NCI-H1930 (cell line): ENCODE measurements at places on chromosomes 1 and 21.

GRCh38 chr1:184156521-184157393 is 105.2 kb downstream of the TSEN15 start:
- DNase-seq: no peak

- DNase-seq: no peak
Measured at GRCh38 chr1:17140279-17140678, 21.0 kb upstream of the PADI2 start.

GRCh38 chr1:217493290-217493689 is 137.6 kb downstream of the GPATCH2 start:
- DNase-seq: no peak

GRCh38 chr1:195915826-195916225 is 692.4 kb downstream of the KCNT2 start:
- DNase-seq: no peak

DNA sequence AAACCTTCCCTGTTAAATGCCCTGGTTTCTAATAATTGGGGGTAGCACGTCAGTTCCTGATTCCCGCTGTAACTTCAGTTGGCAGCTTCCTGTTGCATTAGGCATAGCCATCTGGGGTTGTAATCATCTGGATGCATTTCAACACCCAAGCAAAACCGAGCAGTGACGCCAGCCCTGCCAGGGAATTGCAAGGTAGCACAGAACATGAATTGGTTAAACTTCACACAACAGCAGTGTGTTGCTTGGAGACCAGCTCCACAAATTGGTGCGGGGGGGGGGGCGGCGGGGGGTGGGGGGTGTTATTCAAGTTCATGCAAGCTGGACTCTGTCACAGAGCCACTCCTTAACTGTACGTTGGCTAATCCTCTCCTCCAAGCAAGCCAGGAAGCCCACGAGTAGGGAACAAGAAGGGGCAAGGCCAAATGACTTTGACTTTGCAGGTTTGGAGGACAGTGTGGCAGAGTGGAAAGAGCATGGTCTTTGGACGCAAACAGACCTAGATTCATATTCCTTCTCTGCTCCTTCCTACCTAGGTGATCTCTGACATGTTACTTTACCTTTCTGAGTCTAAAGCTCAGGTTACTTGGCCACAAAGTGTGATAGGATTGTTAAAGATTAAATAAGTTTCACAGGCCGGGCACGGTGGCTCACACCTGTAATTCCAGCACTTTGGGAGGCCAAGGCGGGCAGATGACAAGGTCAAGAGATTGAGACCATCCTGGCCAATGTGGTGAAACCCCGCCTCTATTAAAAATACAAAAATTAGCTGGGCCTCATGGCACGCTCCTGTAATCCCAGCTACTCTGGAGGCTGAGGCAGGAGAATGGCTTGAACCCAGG is 4.7 kb downstream of the LAX1 start:
- DNase-seq: no peak

DNA sequence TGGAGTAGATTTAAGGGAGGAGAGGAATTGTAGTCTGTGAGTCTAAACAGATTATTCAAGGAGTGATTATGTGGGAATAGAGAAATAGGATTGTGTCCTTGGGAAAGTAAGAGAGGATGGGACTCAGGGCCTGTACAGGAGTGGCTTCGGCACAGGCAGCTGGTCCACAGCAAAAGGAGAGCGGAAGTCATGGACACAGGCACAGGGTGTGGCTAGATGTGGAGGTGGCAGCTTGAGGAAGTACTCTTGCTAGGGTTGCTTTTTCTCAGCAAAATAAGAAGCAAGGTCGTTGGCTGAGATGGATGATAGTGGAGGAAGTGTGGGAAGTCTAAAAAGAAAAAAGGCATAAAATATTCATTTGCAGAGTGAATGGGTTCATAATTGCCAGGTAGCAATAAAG is 18.5 kb upstream of the ZNF648 start:
- DNase-seq: no peak

DNA sequence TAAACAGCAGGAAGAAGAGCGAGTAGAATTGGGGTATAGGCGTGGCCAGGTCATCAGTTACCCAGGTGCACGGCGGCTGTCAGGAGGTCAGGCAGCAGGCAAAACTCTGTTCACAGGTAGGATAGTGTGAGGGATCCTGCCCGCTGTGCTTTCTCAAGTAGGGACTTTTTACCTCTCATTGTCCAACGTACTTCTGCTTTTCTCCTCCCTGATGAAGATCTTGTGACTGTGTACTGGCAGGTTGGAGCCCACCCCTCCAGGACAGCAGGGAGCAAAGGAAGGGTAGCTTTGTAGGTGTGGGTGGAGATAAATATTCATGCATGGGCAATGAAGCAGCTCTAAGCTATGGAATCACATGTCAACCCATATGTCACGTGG is 373.5 kb downstream of the KIF26B start:
- DNase-seq: no peak

DNA sequence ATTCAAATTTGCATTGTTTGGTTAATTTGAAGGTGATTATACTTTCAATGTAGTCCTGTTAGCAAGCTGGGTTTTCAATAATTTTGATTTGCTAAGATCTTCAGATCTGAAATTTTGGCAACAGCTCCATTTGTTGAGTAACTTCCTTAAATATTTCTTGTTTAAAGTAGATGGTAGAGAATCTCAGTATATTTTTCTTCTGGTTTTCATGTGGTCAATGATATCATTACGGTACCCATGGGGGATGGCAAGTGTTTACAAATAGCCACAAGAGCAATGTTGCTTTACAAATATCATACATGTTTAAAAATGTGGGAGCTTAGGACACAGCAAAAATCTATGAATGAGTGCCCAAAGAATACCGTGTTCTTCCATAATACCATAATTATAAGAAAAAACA is 175.9 kb downstream of the IFI44 start:
- DNase-seq: no peak

- no peak for DNase-seq
Measured at GRCh38 chr1:47873337-47873736, 123.8 kb downstream of the TRABD2B start.

DNA sequence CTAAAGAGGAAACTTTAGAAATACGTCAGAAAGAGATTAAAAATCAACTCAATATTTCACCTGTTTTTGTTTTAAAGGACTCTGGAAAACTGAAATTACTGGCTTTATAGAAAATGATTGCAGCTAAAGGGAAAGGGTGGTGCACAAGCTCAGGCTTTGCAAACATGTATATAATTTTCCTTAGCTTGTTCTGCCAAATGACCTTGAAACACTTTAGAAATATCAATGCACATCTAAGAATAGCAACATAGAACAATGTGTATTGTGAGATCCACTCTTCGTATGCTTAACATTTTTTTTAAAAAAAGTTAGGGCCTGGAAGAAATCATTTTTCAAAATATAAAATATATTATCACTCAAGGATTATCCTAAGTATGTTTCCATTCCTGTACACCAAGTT is 143.9 kb downstream of the NTPCR start:
- no peak for DNase-seq

DNA sequence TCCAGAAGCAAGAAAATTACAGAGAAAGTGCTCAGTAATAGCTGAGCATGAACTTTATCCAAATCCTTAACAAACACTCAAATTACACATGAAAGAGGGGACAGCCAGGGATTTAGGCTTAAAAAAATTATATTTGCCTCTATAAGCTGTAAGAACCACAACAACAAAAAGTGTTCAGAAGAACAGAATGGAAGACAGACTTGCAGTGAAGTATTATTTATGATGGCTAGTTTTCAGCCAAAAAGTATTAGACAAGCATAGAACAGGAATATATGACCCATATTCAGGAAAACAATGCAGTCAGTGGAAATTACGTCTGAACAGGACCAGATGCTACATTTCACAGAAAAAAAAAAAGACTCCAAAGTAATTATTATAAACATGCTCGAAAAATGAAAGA is 1246.3 kb downstream of the NCAM2 start:
- DNase-seq: no peak

- no peak for DNase-seq
Measured at GRCh38 chr1:151199873-151200581, 1.7 kb downstream of the PIP5K1A start.

- no peak for DNase-seq
Measured at GRCh38 chr1:106502659-106503058, 553.8 kb upstream of the PRMT6 start.

DNA sequence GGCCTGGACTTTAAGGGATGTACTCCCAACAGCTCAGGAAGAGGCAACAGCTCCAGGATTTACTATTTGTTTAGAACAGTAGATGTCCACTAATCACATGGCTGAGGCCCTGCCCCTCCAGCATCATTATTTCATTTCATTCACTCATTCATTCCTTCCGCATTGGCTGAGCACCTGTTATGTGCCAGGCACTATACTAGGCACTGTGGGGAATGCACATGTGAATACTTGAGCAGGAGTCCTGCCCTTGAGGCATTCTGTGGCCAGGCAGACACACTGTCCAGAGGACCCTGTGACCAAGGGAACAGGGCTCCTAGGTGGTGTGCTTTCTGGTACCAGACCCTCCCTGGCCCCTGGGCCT is 24.3 kb downstream of the KIAA1614 start:
- no peak for DNase-seq

- DNase-seq: no peak
Measured at GRCh38 chr1:175265091-175265490, 72.5 kb upstream of the KIAA0040 start.

DNA sequence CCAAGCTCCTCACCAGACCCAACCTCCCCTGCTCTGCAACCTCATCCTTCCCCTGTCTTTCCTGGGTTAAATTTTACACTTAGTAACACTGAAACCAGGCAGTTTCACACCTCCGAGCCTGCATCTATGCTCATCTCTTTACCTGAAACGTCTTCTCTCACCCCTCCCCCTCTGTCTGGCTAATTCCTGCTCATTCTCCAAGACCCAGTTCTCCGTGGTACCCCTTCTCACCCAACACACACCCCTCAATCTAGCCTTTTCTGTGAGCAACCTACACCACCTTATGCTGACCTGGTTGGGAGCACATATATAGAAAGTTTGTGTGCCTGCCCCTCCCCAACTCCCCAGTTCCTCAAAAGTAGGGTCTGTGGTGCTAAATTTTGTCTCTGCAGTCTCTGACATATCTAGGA is 3.7 kb upstream of the KIAA1614 start:
- DNase-seq: no peak

DNA sequence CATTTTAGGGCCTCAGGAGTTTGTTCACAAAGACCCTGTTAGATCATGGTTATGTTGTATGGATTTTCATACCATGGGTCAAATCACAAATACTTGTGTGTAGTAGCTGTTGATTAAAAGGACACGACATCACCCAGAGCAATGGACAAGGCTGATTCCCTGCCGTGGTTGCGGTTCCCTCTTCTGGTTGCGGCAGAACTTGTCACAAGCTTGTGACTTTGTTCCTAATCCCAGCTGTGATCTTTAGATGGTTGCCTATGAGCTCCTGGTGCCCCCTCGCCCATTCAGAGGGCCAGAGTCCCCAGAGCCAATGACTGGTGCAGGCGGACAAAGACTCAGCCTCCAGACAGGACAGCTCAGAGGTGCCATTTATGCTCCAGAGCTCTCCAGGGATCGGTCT is 11.8 kb upstream of the SDHB start:
- DNase-seq: no peak

DNA sequence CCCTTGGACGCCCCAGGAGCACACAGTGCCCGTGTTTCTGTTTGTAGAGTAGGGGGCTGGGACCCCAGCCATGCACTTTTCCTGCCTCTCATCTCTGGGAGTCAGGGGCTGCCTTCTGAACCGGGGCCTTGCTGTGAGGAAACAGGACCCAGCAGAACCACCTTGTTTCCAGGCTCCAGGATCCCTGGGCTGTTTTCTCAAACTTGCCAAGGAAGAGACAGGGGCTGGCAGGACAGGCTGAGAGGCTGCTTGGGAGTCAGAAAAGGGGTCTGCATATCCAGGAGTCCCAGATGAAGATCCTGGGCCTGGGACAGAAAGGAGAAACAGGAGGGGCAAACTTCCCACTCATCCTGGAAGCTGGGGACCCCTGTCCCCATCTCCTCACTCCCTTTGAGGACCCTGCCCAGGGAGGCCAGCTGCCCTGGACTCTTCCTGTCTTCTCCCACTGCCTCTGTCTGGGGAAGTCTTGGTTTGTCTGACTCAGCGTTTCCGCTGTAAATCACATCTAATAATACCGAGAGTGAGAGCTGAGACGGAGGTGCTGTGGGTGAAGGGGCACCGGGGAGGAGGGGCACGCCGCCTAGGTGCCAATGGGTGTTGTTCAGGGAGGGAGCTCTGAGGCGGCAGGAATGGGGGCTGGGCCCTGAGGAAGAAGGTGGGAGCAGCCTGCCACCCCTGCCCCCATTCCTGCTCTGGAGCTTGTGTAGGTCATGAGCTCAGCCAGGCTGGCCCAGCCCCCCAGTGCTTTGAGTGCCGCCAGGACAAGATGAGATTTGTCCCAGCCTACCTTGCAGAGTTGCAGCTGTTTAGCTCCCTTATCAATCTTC is 16.7 kb downstream of the POU3F1 start:
- DNase-seq: no peak

- no peak for DNase-seq
Measured at GRCh38 chr21:35529171-35529863, 480.2 kb upstream of the RUNX1 start.

- no peak for DNase-seq
Measured at GRCh38 chr1:245748240-245748639, 593.5 kb downstream of the KIF26B start.

- no peak for DNase-seq
Measured at GRCh38 chr1:16167331-16168143, 11.7 kb upstream of the EPHA2 start.

GRCh38 chr1:207398986-207399385 is 55.1 kb upstream of the CR2 start:
- no peak for DNase-seq

GRCh38 chr1:99869304-99869703 is 19.1 kb downstream of the AGL start:
- DNase-seq: no peak

DNA sequence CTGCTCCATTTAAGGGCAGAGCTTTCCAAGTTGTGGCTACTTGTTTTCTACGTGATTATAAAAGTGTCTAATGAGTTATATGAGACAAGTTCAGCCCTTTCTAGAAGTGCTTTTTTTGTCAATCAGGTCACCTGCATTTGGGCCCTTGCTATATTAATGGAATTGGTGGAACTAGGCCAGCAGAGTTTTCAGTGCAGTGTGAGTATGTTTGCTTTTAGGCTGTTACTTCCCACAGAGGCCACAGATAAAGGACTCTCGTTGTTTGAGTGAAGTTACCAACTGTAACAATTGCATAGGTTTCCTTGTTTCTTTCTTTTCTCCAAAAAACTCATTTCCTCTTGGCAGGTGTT is 10.9 kb downstream of the SMAP2 start:
- DNase-seq: no peak

GRCh38 chr1:225257081-225257480 is 170.8 kb downstream of the LBR start:
- no peak for DNase-seq

DNA sequence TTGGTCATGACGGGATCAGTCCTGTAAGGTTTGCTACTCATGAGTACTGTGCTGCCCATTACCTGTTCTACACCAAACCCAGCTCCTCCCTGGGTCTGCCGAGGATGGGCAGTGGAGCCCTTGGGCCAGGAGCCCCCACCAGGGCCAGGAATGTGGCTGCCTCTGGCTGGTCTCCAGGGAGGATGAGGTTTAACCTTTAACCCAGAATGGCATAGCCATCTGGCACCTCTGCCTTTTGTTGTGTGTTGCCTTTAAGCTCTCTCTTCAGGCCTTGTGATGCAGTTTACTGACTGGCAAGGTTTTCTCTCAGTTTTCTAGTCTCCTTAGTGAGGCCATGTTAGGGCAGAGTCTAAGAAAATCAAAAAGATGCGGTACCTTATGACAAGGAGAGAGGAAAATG is 38.6 kb downstream of the SIPA1L2 start:
- no peak for DNase-seq

GRCh38 chr1:220339581-220339980 is 67.3 kb upstream of the RAB3GAP2 start:
- DNase-seq: no peak
